AG04450 (cell line): ENCODE measurements at places on chromosomes 2 and 18.

DNA sequence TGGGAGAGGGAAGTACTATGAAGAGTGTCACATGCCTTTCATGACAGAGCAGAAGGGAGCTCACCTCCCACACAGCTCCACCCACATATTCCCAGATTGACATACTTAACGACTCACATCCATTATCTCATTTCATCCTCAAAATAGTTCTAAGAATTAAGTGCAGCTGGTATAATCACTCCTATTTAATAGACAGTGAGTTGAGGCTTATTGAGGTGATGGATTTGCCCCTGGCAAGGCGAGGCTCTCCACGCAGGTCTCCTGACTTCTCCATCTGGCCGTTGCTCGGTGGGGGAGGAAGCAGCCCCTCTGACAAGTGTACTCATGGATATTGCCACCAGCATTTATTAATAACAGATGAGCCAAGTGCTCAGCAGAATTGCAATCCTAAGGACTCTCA lies 81.4 kb downstream of the TGOLN2 start:
- no peak for DNase-seq

DNA sequence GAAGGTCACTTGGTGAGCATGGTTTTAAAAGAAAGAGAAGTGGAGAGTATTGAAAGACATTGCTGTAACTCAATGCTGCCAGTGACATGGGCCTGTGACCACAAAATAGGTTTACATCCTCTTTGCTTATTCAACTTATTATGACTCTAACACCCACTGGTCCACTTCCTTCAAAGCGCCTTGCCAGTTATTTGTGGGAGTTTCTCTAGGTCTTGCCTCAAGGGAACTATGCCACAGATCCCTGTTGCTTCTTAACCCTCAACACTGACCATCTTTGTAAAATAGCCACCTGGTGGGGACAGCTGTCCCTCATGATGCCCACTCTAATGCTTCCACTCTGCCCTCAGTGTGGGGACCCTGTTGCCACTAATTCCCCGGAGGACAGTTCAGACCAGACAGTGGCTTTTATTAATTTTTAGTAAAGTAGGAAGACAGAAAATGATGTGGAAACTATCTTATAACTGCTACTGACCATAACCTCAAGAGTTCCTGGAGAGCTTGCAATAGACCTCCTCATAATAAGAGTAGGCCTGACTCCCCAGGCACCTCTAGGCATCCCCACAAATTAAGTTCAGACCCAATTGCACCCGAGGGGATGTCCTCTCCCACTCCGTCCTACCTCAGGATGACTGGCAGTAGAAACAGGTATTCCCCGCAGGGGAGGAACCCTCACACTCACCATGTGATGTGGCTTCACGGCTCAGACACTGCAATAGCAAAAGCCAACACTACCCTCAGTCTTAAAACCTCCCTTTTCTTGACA lies 31.3 kb upstream of the SLC25A52 start:
- no peak for DNase-seq

GRCh38 chr18:7221424-7222155 lies 9.3 kb upstream of the LRRC30 start:
- peak; percentile 29 for DNase-seq

DNA sequence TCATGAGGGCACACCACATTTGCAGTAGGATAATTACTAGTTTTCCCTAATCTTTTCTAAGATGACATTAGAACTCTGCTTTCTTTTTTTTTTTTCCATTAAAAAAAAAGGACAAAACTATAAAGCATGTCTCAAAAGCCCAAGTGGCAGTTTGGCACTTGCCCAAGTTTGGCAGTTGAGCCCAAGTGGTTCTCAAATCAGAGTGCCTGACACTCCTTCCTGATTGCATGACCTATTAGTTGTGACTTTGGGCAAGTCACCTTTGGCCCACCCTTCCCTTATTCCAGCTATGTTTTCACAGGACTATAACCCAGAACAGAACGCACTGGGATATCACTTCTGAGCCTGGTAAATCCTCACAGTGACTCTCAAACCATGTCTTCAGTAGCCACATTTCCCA lies 273.0 kb downstream of the CCDC85A start:
- DNase-seq: no peak

DNA sequence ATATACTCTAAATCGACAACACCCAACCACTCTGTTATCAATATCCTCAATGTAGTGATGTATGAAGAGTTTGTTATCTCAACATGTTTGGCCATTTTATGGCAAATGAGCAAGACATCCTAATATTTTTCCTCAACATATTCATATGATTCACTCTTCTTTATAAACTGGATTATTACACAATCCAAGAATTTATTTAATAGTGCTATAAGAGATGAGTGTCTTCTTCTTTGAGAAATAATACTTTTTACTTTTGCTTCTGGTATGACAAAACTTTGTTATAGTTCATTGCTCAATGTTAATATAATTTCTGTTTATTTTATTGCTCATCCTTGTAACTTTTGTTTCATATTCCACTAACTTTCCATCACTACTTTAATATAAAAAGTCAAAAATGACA lies 44.3 kb downstream of the SCN9A start:
- no peak for DNase-seq
